Activated T-cell treated with anti-CD3 and anti-CD28 coated beads, Interleukin-2, amount 50 U/mL, for 48 hours (primary cell): ENCODE measurements at places on chromosomes 1 and 21.

DNA sequence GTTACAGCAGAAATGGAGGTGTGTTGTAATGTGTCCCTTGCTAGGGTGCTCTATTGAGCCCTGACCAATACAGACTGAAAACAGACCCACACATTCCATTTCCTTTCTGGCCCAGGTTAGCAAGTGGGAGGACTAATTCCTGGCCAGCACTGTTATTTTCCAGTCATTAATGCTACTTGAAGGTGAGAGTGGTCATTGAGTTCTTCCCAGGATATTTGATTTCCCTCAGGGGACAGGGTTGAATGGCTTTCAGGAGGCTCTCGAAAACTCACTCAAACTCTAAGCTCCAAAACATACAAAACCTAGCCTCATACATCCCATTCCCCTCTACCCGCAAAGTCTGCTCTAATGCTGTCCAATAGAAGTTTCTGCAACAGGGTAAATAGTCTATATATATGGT lies 6.2 kb downstream of the LRRC52 start:
- no peak for DNase-seq

DNA sequence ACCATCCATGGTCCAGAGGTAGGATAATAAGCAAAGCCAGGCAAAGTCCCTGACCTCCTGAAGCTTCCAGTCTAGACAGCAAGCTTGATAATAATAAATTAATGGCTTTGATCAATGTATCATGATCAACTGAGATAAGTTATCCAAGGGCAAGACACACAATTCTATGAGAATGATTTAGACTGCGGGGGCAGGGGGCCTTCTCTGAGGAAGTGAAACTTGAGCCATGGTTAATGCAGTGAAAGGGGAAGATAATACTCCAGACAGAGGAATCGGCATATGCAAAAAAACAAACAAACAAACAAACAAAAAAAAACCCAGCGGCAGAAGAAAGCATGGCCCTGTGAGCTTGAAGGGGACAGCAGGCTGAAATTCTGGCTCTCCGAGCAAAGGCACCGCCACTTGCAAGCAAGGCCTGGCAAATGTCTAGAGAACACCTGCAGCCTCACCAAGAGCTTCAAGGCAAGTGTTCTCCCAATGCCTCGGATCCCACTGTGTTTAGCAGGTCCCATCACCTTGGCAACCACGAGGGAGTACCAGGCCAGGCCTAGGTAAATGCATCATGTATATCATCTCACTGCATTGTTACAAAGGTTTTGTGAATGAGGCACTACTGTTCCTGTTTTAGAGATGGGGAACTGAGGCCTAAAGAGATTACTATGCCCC lies 24.9 kb downstream of the CSMD2 start:
- DNase-seq: no peak

DNA sequence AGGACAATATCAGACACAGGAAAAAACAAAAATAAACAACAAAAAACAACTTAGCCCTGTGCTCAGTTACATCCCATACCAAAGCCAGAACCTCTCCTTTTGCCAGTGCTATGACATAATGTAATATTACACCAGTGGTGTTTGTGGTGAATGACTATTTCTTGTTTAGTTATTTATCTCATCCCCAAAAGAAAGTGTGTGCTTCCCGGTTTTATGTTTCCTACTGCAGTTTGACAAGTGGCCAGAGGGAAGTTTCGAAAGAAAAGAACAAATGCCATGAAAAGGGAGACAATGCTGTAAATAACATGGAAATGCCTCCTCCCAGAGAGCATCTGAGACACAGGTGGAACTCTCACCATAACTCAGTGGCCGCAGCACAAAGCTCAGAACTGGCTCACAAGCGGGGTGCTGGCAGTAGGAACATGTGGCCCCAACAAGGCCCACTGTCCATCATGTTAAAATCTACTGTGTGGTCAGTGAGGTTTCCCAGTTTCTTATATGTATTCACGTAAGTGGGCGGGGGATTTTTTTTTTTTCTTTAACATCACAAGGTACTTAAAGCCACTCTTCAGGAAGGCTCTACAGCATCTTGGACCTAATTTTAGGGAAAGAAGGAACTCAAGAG lies 158.2 kb downstream of the BARHL2 start:
- DNase-seq: no peak

- DNase-seq: no peak
Observed at GRCh38 chr1:154469844-154470560, 32.0 kb upstream of the TDRD10 start.

GRCh38 chr1:194512345-194512744 lies 1325.9 kb upstream of the B3GALT2 start:
- DNase-seq: no peak

DNA sequence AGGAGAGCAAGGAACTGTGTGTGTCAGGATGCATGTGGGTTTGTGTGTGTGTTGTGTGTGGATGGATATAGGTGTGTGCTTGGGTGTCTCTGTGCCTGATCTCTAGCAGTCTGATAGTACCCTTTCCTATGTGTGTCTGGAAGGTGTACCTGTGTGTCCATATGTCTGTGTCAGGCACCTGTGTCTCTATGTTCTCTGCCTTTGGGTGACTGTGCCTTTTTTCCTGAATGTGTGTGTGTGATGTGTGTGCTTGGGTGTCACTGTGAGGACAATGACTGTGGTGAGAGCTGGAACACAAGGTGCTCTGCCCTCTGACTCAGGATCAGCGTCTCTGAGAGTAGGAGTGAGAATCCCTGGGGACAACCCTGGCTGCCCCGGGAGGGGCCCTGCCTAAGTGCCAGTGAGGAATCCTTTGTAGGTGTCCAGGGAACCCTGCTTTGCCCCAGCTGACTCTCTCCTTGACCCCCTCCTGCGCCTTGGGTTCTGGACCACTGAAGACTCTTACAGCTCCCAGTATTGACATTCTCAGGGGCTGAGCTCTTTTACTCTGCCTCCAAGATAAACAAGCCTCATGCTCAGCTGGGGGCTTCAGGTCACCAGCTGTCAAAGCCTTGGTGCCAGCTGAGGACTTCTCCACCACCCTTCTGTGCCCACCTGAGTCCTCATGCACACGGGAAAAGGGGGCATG lies 735 bp upstream of the EFNA3 start:
- no peak for DNase-seq

- peak; percentile 39 for DNase-seq
Observed at GRCh38 chr1:44672254-44672955, 1.9 kb downstream of the TMEM53 start.

- no peak for DNase-seq
Observed at GRCh38 chr21:46150491-46151121, 4.8 kb downstream of the FTCD start.

DNA sequence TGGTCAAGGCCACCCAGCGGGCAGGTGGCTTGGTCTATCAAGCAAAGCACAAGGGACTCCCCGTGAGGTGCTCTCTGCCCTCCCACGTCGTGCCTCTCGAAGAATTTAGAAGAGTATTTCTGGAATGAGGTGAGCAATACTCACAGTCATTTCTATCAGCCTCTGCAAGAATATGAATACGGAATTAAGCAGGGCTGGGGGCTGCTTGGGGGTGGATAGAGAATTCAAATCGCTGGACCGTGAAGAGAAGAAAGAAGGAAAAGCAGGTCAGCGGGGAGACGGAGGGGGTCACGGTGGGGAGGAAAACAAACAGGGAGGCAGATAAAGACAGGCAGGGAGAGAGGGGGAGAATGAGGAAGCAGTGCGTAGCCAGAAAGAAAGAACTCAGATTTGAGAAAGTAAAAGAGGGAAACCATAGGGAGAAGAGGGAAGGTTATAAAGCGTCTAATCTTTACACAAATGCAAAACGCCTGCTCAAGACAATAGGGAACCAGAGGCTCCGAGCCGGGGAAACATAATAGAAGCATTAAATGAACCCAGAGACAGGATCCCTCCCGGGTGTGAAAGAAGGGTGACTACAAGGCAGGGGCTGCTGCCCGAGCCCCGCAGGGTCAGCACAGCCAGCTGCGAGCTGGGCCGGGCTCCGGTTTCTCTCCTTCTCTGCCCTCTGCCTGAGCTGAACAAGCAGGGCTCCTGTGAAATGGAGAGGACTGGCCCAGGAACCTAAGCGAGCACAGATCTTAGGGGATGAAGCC lies 2.1 kb upstream of the EDN2 start:
- DNase-seq: no peak

DNA sequence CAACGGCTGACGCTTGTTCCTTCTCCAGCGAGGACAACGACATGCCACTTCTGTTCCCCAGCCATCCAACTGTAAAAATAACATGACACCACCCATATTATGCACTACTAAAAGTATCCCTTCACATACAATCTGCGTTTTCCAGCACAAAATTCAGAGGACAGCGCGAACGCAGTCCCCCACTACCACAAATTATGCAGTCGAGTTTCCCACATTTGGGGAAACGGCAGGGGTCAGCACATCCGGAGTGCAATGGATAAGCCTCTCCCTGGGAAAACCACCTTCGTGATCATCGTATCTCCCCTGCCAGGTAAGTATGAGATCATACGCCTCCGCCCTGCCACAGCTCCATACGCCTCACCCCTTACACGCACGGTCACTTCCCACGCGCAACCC lies 120.9 kb downstream of the PPIAL4G start:
- DNase-seq: peak; percentile 65

DNA sequence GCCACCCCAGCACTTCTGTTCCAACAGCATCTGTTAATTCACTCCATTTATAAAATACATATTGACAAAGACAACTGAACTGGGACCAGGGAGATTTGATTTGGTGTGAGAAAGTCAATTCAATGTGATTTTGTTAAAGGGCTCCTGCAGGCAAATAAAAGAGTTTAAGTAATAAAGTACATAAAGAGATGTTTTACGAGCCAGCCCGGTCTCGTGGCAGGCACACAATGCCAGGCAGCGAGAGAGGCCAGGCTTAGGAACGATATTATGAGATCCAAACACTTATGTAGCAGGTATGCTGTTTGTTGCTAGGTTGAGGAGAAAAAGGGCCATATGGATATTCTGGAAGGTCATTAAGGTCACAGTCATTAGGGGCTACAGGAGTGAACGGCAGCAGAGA lies 227.1 kb downstream of the KCTD3 start:
- DNase-seq: no peak

DNA sequence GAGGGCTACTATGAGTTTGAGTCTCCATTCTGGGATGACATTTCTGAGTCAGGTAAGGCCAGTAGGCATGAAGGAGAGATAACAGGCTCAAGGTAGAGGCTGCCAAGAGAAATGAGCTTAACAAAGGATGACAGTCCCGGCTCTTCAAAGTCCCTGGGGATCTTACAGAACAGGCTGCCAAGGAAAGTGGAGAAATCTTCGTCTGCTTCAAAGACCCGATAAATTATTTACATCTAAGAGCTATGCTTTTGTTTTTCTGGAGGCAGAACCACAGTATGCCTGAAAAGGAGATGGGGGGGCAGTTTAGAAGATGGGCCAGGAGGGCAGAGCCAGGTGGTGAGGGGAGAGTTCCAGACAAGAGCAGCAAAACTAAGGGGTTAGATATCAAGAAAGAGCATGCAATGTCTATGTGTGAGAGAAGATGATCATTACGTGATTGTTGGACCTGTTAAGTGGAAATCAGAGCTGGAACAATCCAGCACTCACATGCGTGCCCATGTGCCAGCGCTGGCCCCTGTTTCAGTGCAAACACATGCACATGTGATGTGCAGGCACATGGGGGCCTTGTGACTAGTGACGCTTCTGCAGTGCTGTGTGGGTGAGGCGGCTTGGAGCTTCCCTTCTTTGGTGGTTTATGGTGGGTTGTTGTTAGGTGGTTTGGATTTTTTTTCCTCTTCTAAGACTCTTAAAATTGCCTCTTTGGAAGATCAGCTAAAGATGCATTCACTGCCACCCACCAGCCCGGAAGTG lies 25.7 kb downstream of the CAMK1G start:
- DNase-seq: no peak

DNA sequence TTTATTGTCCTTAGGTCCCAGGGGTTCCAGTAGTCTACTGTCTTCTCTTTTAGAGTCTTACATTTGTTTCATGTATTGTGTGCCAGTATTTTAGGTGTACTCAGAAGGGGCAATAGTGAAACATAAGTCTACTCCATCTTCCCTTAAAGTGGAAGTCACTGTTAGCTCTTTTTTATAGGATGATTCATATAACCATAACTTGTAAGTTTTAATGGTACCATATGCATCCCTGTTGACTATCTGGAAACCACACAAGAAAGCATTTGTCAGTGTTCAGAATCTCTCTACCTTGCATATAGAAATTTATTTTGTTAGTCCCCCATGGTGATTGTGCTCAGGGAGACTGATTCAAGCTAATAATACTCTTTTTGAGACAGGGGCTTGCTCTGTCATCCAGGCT lies 149.9 kb downstream of the HS2ST1 start:
- no peak for DNase-seq

GRCh38 chr1:226309398-226310244 lies 657 bp upstream of the LIN9 start:
- DNase-seq: no peak

GRCh38 chr1:213054733-213055591 lies 3.9 kb downstream of the RPS6KC1 start:
- no peak for DNase-seq

DNA sequence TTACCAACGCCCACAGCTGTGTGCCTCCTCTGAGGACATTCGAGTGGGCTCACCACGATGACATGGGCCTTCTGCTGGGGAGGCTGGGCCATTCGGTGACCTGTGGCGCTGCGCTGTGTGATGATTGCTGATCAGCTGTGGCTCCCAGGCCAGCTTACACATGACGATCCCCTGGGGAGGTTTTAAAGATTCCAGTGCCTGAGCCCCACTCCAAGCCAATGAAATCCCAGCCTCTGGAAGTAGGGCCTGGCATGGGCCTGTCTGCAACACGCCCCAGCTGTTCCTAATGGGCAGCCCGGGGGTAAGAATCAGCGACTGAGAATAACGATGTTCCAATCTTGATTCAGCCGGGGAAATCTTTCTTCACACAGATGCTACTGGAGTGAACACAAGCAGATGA lies 153.7 kb downstream of the KCNJ6 start:
- DNase-seq: no peak

- no peak for DNase-seq
Observed at GRCh38 chr1:238951809-238952208, 434.6 kb upstream of the CHRM3 start.

DNA sequence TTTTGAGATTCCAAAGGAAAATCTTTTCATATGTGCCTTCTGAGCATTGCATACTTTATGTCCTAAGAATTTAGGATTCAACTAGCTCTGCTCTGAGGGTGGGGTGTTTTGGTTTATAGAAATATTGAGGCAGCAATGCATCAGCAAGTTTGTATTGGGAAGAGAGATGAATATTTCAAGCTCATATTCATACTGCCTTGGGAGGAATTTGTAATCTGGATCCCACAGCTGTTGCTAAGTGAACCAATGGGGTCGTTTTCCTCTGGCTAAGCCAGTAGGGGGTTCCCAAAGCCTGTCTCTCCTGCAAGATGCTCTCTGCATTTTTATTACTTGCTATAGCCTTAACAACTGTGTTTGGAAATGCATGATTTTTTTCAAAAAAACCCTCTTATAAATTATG lies 130.6 kb downstream of the SNX7 start:
- DNase-seq: no peak
